NCI-H2171 (cell line): ENCODE measurements at places on chromosomes 6 and 20.

GRCh38 chr20:33010133-33010504 lies 2.6 kb downstream of the BPIFB2 start:
- DNase-seq, result no peak

DNA sequence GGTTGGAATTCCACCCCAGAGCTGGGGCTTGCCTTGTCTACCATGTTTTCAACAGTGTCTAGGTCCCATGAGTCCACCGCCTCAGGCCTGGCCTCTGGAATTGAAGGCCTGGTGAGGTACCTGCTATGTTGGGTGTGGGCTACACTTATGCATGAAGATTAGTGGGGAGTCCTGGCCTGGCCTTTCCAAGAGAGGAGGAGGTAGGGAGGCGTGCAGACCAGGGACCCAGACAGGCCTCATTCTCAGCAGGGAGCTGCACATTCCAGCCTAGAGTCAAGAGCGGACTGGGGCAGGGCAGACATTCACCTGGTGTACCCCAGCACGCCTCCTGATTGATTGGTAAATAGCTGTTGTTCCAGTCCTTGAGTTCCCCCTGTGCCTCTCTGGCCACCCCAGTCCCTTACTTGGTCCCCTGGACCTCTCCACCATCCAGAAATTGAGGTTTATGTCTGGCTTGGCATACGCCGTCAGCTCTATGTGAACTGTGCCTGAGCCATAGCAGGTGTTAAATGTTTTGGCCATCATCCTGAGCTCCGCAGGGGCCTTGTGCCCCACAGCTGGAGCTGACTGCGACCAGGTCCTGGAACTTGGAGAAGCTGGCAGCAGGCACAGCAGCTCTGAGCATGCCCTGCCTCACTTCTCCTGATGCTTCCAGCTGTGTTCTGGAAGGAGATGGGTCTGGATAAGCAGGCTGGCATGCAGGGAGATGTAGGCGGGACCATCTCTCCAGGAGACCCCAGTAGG lies 8.2 kb upstream of the VEGFA start:
- no peak for DNase-seq

DNA sequence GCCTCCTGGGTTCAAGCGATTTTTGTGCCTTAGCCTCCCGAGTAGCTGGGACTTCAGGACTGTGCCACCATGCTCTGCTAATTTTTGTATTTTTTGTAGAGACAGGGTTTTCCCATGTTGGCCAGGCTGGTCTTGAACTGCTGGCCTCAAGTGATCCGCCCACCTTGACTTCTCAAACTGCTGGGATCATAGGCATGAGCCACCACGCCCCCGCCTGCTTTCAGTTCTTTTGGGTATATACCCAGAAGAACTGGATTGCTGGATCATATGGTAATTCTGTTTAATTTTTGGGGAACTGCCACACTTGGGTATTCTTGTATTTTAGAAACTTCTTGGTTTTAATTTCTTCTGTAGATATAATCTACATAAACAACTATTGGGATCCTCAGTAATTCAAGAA lies 17.0 kb downstream of the CDS2 start:
- DNase-seq, result no peak

DNA sequence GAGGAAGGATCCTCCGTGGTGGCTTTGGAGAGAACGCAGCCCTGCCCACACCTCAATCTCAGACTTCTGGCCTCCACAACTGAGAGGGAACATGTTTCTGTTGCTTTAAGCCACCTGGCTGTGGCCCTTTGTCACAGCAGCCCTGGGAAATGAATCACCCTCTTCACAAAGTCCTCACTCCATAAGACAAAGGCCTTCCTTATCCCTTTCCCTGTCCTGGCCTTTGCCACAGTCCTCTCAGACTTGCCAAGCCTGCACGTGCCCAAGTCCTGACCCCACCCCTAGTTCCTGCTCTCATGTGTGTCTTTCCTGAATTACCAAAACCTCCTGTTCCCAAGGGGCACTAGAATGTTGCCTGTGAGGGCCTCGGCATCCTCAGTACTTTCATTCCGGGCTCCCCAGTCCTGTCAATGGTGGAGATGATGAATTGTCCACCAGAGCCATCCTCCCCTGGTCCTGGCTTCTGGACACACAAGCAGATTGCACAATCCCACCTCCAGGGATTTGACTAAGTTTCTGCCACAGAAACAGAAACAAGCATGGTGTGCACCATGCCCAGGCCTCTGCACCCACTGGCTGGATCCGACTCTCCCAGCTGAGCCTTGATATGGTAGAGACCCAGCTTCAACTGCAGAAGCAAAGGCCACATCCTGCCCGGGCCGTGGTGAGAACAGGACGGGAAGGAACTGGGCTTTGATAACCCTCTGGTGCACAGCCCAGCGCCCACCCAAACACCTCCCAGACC lies 232.6 kb upstream of the PDE10A start:
- DNase-seq, result no peak

DNA sequence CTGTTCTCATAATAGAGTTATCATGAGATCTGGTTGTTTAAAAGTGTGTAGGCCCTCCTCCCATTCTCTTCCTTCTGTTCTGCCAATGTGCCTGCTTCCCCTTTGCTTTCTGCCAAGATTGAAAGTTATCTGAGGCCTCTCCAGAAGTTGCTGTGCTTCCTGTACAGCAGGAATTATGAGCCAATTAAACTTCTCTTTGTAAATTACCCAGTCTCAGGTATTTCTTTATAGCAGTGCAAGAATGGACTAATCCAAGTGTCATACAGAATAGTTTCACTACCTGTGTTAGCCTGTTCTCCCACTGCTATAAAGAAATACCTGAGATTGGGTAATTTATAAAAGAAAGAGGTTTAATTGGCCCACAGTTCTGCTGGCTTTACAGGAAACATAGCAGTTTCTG lies 100.0 kb downstream of the CD24 start:
- DNase-seq, result no peak

- no peak for DNase-seq
These were observed 13.2 kb upstream of the ZBTB24 start for GRCh38 chr6:109496036-109496772.

- no peak for DNase-seq
These were observed 214.5 kb downstream of the SOX4 start for GRCh38 chr6:21808045-21808470.
